GDM1 (cell line): ENCODE measurements at places on chromosomes 5 and 9.

- DNase-seq: peak; percentile 78
These were observed 79.8 kb upstream of the KLF9 start for GRCh38 chr9:70494221-70494620.

DNA sequence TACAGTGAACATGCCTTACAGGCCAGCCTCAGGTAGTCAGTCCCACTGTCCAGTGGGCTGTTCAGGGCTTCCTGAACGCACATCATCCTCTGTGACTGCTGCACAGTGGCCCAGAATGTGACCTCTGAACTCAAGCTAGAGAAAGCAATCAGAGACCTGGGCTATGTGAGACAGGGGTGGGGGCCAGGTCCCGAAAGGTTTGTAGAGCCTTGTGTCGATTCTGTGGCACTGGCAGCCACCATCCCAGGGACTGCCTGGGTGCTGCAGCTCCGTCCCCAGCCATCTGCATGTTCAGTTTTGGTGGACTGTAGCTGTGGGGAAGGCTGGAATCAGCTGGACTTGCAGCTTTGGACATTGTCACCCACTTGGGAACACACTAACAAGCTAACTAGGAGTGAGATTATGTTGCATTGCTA, 47.7 kb downstream of the MVB12B start:
- DNase-seq: no peak

DNA sequence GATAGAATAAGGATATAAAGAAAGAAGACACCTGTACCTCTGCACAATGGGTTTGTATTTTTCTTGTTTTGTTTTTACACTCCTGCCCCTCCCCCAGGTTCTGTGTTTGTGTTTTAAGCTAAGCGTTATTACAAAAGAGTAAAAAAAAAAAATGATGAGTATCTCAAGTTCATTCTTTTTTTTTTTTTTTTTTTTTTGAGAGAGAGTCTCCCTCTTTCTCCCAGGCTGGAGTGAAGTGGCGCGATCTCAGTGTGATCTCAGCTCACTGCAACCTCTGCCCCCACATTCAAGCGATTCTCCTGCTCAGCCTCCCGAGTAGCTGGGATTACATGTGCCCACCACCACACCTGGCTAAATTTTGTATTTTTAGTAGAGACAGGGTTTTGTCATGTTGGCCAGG, 29.4 kb upstream of the RAI14 start:
- DNase-seq: no peak

DNA sequence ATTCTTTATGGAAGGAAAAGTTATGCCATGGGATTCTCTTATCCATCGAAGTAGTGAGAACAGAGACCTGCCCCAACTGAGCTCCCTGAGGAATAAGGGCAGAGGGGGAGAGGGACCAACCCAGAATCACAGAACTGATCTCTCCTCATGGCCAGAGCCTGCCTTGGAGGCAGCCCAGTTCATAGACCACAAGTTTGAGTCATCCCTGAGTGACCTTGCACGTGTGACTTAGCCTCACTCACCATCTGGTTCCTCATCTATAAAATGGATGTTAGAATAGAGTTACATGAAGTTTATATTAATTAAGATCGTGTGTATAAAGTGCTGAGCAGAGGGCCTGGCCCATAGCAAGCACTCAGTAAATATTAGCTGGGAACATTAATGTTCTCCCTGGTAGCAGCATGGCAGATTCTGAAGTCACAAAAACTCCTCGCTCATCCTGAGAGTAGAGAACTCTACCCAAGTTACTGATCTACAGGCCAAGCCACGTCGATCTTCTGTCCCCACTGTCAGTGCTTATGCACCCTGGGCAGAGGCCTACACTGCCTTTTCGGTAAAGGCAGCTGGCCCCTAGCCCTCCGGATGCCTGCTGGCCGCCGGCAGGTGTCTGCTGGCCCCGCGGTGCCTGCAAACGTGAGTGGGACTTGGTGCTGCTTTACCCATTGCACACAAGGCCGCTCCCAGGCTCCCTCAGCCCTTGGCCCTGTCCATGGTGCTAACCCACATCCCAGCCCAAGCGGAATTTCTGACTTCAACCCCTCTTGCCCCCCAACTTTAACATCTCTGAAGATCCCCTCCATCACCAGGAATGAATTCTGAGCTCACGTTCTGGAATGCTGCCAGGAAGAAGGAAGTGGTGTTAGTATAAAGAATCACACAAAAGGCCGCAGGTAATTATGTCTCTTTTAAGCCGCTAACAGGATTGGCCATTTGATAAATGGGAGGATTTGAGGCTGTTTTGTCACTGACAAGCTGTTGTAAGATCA, 61.1 kb upstream of the ARAP3 start:
- no peak for DNase-seq

- no peak for DNase-seq
These were observed 94.6 kb upstream of the TXNDC8 start for GRCh38 chr9:110432253-110432652.

- no peak for DNase-seq
These were observed 99.2 kb upstream of the IQGAP2 start for GRCh38 chr5:76303921-76304320.

GRCh38 chr5:10740384-10740783, 20.6 kb downstream of the DAP start:
- no peak for DNase-seq

- DNase-seq: no peak
These were observed 148.7 kb upstream of the RANBP3L start for GRCh38 chr5:36450229-36451014.

DNA sequence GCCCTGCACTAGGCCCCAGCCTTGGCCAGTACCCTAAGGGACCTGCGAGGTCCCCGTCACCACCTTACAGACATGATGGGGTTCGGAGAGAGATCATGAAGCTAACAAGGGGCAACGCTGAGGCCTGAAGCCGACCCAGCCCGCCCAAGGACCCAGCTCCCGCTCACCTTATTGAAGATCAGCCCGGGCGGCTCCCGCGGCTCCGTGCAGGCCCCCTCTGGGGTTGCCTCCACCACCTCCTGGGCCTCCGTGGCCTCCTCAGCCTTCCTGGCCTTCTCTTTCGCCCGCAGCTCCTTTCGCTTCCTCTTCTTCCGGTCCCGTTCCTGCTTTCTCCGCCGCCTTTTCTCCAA, 3.6 kb downstream of the SURF6 start:
- DNase-seq: no peak

- no peak for DNase-seq
These were observed 490.2 kb downstream of the EBF1 start for GRCh38 chr5:158609333-158610050.

DNA sequence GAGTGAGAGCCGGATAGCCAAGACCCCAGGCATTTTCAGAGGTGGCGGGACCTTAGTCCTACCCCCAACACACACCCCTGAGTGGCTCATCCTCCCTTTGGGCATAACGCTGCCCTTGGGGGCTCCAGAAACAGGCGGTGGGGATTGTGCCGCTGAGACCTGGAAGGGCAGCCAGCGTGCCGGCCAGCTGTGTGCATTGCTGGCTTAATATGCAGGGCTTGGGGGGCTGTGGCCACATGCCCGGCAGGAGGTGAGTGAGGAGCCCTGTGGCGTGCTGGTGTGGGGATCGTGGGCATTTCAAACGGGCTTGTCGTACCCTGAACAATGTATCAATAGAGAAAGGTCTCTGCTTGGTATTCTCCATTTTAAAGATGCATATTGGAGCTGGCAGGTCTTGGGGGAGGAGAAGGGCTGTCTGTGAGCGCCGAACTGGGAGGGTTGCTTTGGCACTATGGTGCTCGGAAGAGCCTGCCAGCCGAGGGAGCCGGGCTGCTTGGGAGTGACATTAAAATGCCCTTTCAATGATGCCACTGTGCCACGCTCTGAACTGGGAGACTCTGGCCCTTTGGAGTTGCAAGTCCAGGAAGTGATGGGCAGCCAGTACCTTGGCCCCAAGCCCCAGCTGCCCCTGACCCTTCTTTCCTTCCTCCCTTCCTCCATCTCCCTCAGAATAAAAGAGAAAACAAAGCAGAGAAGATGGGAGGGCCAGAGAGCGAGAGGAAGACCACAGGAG, 11.2 kb upstream of the OLFM1 start:
- DNase-seq: no peak

- DNase-seq: no peak
These were observed 21.1 kb upstream of the CDKN2AIPNL start for GRCh38 chr5:134432677-134433359.

GRCh38 chr5:43231977-43232376, 40.0 kb downstream of the NIM1K start:
- no peak for DNase-seq

- no peak for DNase-seq
These were observed 734 bp downstream of the KIF27 start for GRCh38 chr9:83920469-83920926.

DNA sequence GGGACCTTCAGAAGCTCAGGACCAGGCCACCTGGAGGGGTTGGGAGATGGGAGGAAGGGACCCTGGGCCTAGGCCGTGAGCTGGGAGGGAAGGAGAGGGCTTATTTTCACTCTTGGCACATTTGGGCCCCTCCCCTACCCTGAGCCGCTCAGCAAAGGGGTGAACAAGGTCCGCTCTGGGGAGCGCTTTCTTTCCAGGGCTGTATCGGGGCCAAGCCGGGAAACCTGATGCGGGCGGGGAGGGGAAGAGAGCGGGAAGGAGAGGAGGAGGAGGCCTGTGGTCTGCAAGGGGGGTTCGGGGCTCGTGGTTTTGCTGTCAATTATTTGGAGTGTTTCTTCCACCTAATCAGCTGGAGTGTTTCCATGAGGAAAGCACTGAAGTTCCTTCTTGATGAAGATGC, 62.7 kb upstream of the RXRA start:
- no peak for DNase-seq

DNA sequence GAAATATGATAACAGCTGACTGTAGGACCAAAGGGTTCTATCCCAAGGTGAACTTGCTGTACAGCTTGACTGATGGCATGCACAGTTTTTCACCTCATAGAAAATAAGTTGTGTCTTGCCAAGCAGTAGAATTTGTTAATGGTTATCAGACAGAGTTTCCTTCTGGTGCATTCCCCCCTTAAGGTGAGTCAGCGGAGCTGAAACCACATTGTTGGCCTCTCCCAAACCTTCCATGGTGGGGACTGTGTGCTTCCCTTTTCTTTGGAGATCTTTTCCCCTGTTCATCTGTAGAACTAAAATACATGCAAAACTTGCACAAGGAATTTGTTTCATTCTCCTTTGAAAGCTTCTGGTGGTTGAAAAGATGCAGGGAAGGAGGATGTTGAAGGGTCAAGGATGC, 179.8 kb downstream of the FGF1 start:
- no peak for DNase-seq

DNA sequence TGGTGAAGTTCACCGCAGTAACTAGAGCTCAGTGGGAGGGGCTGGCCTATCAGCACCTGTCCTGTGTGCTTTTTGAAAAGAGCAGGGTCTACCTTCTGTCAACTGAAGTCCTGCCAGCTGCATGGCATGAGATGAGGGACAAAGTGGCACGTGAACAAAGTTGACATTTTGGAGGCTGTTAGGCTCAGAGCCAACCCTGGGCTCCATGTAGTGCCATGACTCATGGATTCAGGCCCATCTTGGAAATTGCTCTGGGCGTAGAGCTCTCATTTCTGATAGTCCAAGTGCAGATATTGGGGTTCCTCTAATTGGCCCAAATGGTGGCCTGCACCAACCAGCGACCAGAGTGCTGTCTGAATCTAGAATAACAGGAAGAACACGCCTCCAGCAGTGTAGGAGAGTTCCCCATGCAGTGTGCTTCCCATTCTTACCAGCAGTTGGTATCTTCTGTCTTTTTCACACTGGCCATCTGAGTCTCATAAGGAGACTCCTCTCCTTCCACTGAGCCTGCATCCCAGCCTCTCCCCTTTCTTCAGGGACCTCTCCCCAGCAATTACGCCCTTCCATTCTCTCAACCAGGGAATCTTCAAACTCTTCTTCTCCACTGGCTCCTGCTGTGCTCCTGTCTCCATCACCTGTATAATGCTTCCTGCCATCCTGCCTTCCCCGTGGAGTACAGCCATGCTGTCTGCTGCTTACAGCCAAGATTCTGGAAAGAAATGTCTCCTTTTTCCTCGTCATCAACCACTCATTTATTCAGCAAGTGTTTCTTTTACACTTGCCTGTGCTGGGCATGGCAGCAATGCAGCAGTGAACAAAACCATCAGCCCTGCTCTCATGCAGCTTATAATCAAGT, 30.4 kb downstream of the IRF1 start:
- peak; percentile 60 for DNase-seq

DNA sequence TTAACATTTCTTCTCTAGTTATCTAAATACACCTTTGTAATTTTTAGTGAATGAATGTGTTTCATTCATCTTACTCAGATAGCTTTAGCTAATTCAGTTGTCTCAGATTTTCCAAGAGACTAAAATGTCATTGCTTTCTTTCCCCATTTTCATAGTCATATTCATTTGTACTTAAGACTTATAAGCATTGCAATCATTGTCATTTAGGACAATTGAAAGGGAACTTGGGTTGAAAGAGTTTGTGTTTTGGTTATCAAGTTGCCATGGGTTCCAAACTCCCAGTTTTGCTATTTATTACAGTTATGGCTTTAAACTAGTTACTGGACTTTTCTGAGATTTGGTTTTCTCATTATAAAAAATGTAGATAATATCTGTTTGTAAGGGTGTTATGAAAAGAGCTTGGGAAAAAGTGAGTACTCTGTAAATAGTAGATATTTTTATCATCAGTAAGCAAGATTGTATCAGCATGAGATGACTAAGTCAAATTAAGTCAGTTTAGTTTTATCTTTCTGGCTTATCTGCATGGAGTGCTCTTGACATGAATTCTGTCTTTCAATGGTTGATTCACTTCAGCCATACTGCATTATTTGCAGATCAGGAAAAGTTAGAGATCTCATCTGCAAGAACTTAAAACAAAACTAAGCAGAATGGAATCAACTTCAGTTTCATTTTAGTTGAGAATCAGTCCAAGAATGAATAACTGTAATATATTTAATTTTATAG, 107.5 kb downstream of the PBX3 start:
- DNase-seq: no peak

GRCh38 chr9:104987743-104988142, 59.8 kb upstream of the ABCA1 start:
- DNase-seq: no peak

- no peak for DNase-seq
These were observed 1278.0 kb downstream of the EFNA5 start for GRCh38 chr5:106392766-106393165.

- no peak for DNase-seq
These were observed 63.6 kb upstream of the UBAC1 start for GRCh38 chr9:136024696-136025316.
